Stimulated activated CD8-positive, alpha-beta memory T cell treated with anti-CD3 and anti-CD28 coated beads, Interleukin-4, amount 100 ng/mL, for 4 hours (primary cell): ENCODE measurements at places on chromosomes 11 and 22.

GRCh38 chr11:122599434-122599833 is 56.1 kb upstream of the UBASH3B start:
- DNase-seq = no peak

- DNase-seq = no peak
These were observed 33.4 kb downstream of the INSC start for GRCh38 chr11:15148169-15148568.

- DNase-seq = no peak
These were observed 10.7 kb upstream of the IGSF22 start for GRCh38 chr11:18736590-18737148.

DNA sequence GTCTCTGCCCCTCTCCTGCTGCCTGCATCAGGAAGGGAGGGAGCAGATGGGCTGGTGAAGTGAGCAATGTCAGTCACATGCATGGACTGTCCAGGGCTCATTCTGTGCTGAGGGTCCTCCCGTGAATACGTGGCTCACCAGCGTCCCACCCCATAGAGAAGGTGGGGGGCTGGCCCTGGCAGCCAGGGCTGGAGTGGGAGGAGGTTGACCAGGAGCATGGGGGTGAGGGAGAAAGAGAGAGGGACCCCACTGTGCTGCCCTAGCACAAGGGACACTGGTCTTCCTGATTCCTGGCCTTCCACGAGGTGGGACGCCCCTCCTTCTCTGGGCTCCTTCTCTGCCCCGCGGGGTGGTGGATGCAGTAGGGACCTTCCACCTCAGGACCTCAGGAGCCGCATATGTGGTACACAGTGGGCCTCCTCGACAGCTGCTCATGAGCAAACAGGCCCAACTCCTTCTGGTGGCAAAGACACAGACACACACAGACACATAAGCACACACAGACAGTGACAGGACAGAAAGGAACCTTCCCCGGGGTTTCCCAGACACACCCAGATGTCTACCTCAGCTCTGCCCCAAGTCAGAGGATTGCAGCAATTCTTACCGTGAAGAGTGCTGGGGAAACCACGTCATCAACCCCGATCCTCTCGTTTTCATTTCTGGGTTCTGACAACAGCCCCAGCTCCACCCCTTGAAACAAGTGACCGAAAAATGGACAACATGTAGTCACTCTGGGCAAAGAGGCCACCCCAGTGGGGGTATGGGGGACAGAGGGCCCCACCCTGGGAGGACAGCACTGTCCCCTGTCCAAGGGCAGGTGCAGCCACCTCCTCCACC is 3.6 kb upstream of the APOBEC3A start:
- peak; percentile 21 for DNase-seq

DNA sequence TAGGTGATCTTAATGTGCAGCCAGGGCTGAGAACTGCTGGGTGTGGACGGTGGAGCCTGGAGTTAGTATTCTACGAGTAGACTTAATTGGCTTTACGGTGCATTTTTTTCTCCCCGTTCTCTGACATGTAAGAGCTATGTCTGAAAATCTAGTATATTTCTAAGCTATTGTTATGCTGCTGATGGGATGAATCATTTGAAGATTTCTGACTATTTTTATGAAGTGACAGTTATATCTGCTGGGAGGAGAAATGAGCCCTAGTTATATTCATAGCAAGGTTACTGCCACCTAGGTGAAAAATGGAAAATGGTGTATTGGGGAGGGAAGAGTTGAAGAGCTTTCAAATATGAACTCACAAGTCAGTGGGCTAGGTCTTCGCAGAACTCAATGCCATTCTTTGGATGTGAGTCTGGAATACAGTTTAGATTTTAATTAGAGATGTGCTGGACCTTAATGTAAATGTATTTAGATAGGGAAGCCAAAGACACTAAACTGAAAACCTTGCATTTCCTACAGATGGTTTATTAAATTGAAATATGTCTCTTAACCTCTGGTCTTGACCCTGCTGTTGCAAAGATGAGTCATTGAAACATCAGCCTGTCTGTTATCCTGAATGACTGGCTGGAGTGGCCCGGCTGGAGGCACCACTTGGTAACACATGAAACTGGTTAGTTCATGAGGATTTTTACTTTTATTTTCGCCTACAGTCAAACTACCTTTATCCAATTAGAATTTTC is 293.7 kb downstream of the DDX10 start:
- no peak for DNase-seq

DNA sequence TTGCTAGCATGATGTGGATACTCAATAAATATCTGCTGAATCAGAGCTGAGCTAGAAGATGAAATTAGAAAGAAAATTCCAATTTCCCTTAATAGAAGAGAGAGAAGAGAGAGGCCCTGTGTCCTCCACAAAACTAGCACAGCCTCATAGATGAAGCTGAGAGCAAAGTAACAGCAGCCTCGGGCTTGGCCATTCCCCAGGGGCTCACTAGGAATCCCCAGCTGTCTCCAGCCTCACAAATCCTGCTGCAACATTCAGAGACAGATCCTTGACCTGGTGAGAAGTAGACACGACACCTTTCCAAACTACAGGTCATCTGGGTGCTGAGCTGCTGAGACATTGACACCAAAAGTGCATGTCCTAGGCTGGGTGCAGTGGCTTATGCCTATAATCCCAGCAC is 26.1 kb upstream of the IRAG1 start:
- no peak for DNase-seq

DNA sequence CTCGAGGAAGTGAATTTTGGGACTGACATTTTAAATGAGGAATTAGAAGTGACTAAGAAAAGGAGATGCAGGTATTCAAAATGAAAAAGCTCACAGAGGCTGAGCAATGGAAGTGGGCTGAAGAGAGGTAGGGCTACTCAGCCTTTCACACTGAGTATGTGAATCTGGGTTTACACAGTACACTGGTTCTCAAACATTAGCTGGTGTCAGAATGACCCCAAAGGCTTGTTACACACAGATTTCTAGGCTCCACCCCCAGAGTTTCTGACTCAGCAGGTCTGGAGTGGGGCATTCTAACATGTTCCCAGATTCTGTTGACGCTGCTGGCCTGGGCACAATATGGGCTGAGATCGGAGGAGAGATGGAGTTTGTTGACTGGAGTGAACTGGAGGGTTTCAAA is 32.8 kb downstream of the CADM1 start:
- DNase-seq = no peak

- no peak for DNase-seq
These were observed 61.3 kb downstream of the RTL6 start for GRCh38 chr22:44436736-44437135.

DNA sequence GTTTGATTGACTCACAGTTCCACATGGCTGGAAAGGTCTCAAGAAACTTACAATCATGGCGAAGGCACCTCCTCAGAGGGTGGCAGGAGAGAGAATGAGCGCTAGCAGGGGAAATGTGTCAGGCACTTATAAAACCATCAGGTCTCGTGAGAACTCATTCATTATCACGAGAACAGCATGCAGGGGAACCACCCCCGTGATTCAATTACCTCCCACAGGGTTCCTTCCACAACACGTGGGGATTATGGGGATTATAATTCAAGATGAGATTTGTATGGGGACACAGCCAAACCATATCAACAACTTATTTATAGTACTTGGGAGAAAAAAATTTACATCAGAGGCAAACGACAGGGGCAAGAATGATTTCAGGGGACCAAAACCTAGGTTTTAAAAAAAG is 3.0 kb downstream of the ME3 start:
- no peak for DNase-seq

GRCh38 chr22:44042249-44043218 is 18.4 kb downstream of the PARVB start:
- no peak for DNase-seq

- DNase-seq = no peak
These were observed 6.6 kb upstream of the OR4B1 start for GRCh38 chr11:48210052-48210451.

- no peak for DNase-seq
These were observed 384.8 kb downstream of the MN1 start for GRCh38 chr22:27416511-27417420.
